ENCODE measurements at places on chromosomes 4 and X.

DNA sequence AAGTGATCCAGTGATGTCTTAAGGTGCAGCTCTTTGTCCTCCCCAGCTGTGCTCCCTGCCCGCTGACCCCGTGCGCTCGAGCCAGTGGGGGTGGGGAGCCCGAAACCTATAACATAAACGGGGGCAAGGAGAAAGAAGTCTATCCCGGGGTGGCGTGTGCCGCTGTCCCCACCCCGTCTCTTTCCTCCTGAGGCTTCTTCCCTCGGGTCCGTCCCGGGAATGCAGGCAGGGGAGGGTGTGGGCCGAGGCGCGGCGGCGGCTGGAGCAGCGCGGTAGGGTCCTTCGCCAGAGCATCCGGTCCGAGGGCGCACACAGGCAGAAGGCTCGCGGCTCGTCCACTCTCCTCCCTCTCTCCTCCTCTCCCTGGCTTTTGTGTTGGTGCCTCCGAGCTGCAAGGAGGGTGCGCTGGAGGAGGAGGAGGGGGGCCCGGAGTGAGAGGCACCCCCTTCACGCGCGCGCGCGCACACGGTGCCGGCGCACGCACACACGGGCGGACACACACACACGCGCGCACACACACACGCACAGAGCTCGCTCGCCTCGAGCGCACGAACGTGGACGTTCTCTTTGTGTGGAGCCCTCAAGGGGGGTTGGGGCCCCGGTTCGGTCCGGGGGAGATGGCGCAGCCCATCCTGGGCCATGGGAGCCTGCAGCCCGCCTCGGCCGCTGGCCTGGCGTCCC, at the start of gene RAB33A:
TSS of gene RAB33A (plus strand) at position 517 of the 681 bp plus-strand sequence. CDS start at position 618, 101 bp downstream.
- H3K27ac ChIP-seq = no peak within 1 kb of the TSS
- H3K4me1 ChIP-seq = peaks cover 10% of the 10 kb centered on the region
- no peak for DNase-seq
- H3K36me3 ChIP-seq = no peaks in the 10 kb centered on the region
- no peaks in the 10 kb centered on the region for H3K27me3 ChIP-seq

- no peaks in the 10 kb centered on the region for H3K4me1 ChIP-seq
- H3K4me3 ChIP-seq = no peak overlapping the region
- H3K27ac ChIP-seq = no peak overlapping the region
- DNase-seq = no peak
Observed at GRCh38 chr4:160406263-160406825, 1303.5 kb downstream of the RAPGEF2 start.

DNA sequence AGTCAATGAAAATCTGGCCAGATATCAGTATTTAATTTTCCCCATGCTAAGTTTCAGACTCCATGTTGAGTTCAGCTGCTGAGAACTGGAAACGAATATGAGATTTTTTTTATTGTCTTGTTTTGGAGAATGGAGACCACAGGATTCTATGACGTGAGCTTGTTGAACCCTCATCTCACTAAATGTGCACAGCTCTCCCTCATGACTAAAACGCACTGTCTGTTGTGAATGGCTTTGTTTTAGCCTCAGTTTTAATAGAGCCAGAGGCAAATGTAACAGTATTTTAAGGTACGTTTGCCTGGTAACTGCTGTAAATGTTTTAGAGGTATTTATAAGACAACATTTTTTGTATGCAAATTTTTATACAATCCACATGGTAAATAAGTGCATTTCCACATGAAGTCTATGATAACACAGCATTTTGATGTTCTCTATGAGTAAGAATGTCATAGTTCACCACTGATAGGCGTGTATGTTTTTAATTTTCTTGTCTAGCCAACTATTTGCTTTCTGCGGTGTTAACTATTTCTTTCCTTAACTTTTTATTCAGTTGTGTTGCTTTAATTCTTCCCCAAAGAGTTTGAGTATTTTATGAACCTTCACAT, 1159.3 kb upstream of the TENM3 start:
- H3K4me3 ChIP-seq = no peak overlapping the region
- no peaks in the 10 kb centered on the region for H3K4me1 ChIP-seq
- no peaks in the 10 kb centered on the region for H3K36me3 ChIP-seq
- no peaks in the 10 kb centered on the region for H3K27me3 ChIP-seq
- H3K27ac ChIP-seq = no peak overlapping the region

DNA sequence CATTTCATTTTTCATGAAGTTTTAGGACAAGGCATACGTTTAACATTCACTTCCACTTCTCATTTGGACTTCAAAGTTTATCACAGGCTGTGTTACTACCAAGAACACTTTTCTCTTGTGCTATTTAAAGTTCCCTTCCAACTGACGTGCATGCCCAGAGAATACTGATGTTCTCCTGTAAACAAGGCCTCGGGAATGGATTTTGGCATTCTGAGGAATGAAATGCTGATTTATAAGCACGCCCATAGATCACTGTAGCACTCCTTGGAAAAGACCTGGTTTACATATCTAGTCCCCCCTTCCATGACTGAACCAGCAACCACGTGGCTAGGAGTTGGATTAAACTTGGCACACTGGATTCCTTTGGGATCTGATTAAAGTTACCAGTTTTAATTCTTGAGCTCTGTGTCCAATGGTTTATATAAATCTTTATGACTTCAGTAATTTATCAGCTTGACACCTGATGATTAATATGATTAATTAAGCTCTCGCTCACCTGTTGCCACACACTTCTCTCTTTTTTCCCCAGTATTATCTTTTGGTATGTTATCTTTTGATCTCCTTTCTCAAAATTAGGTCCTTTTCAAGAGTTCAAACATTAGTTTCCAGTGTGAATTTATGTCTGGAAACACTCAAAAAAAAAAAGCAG, 122.4 kb upstream of the HAND2 start:
- no peaks in the 10 kb centered on the region for H3K36me3 ChIP-seq
- no peak for DNase-seq
- peaks cover 18% of the 10 kb centered on the region for H3K27me3 ChIP-seq
- no peak overlapping the region for H3K4me3 ChIP-seq
- H3K27ac ChIP-seq = no peak overlapping the region

GRCh38 chr4:22190855-22191254, 242.3 kb upstream of the KCNIP4 start:
- peak overlapping the region; percentile 39 for H3K27ac ChIP-seq
- H3K4me3 ChIP-seq = no peak overlapping the region
- H3K36me3 ChIP-seq = no peaks in the 10 kb centered on the region
- DNase-seq = peak; percentile 66

GRCh38 chr4:53119680-53120079, 246.2 kb downstream of the SCFD2 start:
- no peak for DNase-seq
- H3K4me3 ChIP-seq = no peak overlapping the region
- H3K27me3 ChIP-seq = no peaks in the 10 kb centered on the region
- H3K27ac ChIP-seq = no peak overlapping the region
- H3K36me3 ChIP-seq = no peaks in the 10 kb centered on the region
- H3K4me1 ChIP-seq = no peaks in the 10 kb centered on the region

GRCh38 chr4:148770377-148770776, 328.2 kb upstream of the NR3C2 start:
- no peaks in the 10 kb centered on the region for H3K4me1 ChIP-seq
- no peaks in the 10 kb centered on the region for H3K36me3 ChIP-seq
- H3K4me3 ChIP-seq = no peak overlapping the region
- H3K27me3 ChIP-seq = no peaks in the 10 kb centered on the region

- peaks cover 8% of the 10 kb centered on the region for H3K36me3 ChIP-seq
- H3K27me3 ChIP-seq = no peaks in the 10 kb centered on the region
- peak overlapping the region; percentile 72 for H3K4me3 ChIP-seq
- DNase-seq = no peak
- no peaks in the 10 kb centered on the region for H3K4me1 ChIP-seq
Observed at GRCh38 chr4:123397144-123398065, 810 bp downstream of the SPRY1 start.

DNA sequence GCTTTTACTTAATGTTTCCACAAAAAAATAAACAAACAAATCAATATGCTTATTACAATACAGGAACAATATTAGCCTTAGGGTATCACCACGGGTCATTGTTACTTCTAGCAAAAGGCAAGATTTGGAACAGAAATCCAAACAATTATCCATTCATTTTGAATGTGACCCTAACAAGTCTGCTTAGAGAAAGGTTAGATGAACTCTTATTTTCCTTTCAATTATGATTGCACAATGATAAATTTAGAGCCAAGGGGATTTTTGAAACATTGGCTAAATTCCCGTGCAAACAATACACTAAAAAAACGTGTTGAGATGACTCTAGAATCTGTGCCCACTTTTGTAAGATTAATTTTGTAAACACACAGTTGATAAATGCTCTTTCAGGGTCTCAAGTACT, 474.7 kb downstream of the PCDH7 start:
- H3K4me1 ChIP-seq = no peaks in the 10 kb centered on the region
- no peaks in the 10 kb centered on the region for H3K27me3 ChIP-seq
- H3K4me3 ChIP-seq = no peak overlapping the region
- DNase-seq = no peak

DNA sequence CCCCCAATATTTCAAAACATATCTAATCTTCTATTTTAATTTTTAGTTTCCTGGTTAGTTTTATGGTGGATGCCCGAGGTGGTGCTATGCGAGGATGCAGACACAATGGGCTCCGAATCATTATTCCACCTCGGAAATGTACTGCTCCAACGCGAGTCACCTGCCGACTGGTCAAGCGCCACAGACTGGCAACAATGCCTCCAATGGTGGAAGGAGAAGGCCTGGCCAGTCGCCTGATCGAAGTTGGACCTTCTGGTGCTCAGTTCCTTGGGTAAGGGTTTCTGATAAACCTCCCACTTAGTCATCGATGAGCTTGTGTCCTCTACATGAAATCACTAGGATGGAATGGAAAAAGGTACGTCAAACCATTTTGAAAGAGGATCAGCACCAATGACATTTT, 280.7 kb downstream of the ANK2 start:
- no peak overlapping the region for H3K4me3 ChIP-seq
- no peaks in the 10 kb centered on the region for H3K27me3 ChIP-seq
- H3K36me3 ChIP-seq = no peaks in the 10 kb centered on the region
- no peaks in the 10 kb centered on the region for H3K4me1 ChIP-seq
- no peak overlapping the region for H3K27ac ChIP-seq

- no peak overlapping the region for H3K27ac ChIP-seq
- peak overlapping the region; percentile 61 for H3K4me3 ChIP-seq
- no peaks in the 10 kb centered on the region for H3K4me1 ChIP-seq
Observed at GRCh38 chrX:129540722-129541184, 694 bp downstream of the OCRL start.

- no peaks in the 10 kb centered on the region for H3K36me3 ChIP-seq
- no peaks in the 10 kb centered on the region for H3K27me3 ChIP-seq
- no peaks in the 10 kb centered on the region for H3K4me1 ChIP-seq
Observed at GRCh38 chr4:47945930-47946726, 31.7 kb upstream of the NFXL1 start.

GRCh38 chr4:147909225-147909624, 177.3 kb downstream of the ARHGAP10 start:
- H3K36me3 ChIP-seq = peaks cover 4% of the 10 kb centered on the region
- DNase-seq = no peak
- H3K27me3 ChIP-seq = no peaks in the 10 kb centered on the region
- no peaks in the 10 kb centered on the region for H3K4me1 ChIP-seq
- H3K4me3 ChIP-seq = no peak overlapping the region
